Activated effector memory CD4-positive, alpha-beta T cell treated with Interleukin-2 at 50 U/mL for 16 hours (primary cell): ENCODE measurements at places on chromosomes 5 and 9.

GRCh38 chr5:67032921-67033664 lies 163.5 kb downstream of the CD180 start:
- DNase-seq: no peak

GRCh38 chr9:83630938-83631457 lies 8.1 kb downstream of the IDNK start:
- no peak for DNase-seq

- no peak for DNase-seq
These were observed 179.6 kb downstream of the GRIA1 start for GRCh38 chr5:153670101-153670500.

DNA sequence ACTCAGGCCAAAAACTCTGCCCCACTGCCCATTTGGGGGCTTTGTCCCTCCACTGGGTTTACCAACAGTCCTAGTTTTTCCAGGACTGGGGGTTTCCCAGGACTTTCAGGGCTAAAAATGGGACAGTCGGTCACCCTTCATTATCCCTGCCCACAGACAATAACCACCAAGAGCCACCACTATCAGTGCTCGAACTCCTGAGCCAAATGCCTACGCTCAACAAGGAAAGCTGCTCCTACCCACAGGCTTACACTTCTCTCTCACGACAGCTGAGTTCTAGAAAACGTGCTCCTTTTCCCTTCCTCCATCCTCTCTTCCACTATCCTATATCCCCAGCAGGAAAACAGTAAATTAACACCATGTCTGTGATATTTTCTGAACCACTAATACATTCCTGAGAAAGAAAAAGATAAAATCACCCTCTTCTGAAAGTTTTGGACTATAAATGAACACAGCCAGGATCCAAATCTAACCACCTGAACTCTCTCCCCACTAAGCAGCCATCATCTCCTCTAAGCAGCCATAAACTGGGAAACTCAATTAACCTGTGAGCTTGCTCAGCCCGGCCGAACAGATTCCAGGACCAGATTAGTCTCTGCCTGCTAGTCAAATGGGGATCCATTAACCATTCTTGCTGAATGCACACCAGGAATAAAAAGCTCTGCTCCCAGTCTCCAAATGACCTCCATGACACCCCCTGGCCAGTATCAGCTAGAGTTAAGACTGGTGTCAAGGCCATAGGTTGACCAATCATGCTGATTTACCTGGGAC lies 41.8 kb downstream of the KLHL3 start:
- DNase-seq: no peak

- DNase-seq: no peak
These were observed 576.4 kb upstream of the SGCD start for GRCh38 chr5:155750571-155750970.

- DNase-seq: no peak
These were observed 212.8 kb downstream of the NXNL2 start for GRCh38 chr9:88747768-88748167.

- no peak for DNase-seq
These were observed 786 bp downstream of the PCDHB3 start for GRCh38 chr5:141101059-141101458.

DNA sequence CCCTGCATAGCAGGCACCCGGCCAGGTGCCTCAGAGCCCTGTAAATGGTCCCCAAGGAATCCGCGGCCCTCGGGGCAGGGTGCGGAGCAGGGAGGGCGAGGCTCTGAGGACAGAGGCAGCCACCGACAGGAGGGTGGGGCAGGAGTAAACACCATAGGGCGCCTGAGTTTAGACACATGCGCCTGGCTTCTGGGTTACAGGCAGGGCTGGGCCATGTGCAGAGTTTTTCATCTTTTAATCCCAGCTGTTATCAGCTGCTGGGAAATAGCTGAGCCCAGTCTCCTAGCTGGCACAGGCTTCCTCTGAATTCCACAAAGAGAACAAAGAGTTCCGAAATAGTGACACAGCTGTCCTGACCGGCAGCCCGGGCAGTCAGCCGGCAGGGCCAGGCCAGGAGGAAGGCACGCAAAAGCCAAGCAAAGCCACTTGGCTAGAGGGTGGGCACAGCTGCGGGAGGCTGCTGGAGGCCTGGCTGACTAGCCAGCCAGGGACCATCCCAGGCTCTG lies 98.9 kb upstream of the PHYKPL start:
- no peak for DNase-seq

DNA sequence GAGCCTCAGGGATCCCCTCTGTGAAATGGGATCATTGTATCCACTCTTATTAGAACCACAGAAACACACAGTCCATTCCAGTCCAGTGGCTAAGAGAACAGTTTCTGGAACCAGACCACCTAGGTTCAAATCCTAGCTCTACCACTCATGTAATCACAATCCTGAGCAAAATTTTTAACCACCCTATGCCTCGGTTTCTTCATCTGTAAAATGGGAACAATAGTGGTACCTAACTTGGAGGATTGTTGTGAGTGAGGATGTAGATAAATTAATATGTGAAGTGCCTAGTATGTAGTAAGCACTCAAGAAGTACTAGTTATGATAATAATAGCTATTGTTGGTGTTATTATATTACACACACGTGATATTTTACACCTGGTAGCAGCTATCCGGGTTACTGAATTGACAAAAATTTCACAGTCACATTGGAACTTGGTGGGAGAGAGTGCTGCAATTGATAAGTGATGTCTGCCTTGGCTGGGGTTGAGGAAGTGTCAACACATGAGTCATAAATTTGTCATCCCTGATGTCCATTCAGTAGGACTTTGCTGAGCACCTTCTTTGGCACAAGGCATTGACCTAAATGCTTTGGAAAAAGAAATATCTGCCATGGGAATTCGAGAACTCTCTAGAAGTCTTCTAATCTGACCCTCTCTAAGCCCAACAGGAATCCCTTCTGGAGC lies 68.4 kb downstream of the COL27A1 start:
- DNase-seq: no peak

DNA sequence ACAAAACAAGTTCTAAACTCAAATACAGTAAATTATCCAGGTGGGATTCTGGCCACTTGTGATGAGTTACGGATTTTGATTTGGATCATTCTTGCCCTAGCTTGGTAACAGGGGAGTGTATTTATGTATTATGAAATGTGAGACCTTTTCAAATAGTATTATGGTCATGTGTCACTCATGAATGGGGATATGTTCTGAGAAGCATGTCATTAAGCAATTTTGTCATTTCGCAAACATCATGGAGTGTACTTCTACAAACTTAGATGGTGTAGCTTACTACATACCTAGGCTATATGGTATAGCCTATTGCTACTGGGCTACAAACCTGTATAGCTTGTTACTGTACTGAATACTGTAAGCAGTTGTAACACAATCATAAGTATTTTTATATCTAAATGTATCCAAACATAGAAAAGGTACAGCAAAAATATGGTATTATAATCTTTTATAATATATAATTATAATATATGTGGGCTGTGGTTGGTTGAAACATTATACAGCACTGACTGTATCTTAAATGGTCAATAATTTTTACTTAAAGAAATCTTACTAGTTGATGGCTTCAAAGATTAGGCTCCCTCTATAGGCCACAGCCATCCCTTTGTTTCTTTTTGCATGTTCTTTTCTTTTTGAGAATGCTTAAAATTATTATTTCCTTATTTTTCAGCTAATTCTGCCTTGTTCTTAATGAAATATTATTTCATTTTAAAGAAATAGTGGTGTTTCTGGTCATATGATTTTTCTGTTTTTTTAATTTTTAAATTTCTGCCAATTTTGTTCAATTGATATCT lies 128.4 kb downstream of the MAST4 start:
- no peak for DNase-seq

DNA sequence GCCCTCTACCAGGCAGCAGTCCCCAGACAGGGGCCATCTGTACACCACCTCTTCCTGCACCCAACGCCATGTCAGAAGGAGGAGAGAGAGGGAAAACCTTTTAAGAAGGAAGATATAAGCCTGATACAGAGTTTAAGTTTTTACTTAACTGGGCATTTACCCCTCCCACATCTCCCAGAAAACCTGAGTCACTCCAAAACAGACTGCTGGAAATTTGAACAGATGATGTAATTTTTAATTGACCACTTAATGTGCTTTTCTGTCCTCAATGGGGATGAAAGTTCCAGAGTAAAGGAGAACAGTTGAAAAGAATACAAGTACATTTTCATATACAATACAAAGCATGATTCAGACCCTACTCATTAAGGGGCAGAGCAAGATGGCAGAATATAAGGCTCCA lies 63.9 kb downstream of the TTC39B start:
- no peak for DNase-seq

- no peak for DNase-seq
These were observed 14.0 kb downstream of the P4HA2 start for GRCh38 chr5:132213666-132214065.

DNA sequence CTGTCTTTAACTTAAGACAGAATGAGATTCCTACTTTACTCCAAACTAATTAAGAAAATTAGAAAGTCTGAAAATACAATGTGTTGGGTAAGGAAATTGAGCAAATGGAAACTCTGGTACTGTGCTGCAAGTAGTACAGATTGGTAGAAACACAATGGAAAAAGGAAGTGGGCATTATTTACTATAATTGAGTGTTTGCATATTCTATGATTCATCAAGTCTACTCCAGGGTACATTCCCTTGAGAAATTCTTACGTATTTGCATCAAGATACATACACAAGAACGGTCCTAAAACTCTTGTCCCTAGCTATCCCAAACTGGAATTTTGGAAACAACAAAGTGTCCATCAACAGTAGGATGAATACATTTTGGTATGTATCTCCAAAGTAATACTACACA lies 123.5 kb upstream of the TARS1 start:
- DNase-seq: no peak
